Ovary (tissue), 10 donors: ENCODE measurements at places on chromosomes 16 and 17.

- H3K36me3 ChIP-seq, result no peaks in the 10 kb centered on the region
- H3K4me1 ChIP-seq, result peaks cover 1% of the 10 kb centered on the region
- H3K27ac ChIP-seq, result peak overlapping the region; percentile 34
- H3K4me3 ChIP-seq, result no peak overlapping the region
Measured at GRCh38 chr17:30519707-30520106, 42.5 kb downstream of the GOSR1 start.

GRCh38 chr17:27596566-27597187 is 34.3 kb upstream of the LGALS9 start:
- peaks cover 5% of the 10 kb centered on the region for H3K4me1 ChIP-seq
- no peak overlapping the region for H3K4me3 ChIP-seq
- no peak for DNase-seq
- no peaks in the 10 kb centered on the region for H3K27me3 ChIP-seq

- no peak overlapping the region for H3K27ac ChIP-seq
- no peaks in the 10 kb centered on the region for H3K36me3 ChIP-seq
- no peaks in the 10 kb centered on the region for H3K4me1 ChIP-seq
- no peak for DNase-seq
- H3K4me3 ChIP-seq, result no peak overlapping the region
Measured at GRCh38 chr17:75622076-75622475, 11.2 kb upstream of the SMIM5 start.

DNA sequence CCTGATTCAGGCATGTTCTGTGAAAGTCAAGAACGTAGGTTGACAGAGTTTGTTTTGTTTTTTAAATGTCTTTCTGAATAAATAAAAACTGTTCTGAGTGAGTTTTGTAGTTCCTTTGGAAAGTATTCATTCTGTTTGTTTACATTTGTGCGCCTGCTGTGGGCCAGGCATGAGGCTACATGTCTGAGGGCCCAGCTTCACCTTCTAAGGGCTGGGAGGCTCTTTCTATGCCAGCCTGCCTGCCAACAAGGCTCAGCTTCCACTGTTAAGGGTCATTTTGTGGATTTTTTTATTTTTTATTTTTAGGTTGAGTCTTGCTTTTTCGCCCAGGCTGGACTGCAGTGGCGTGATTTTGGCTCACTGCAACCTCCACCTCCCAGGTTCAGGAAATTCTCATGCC is 6.1 kb downstream of the WWOX start:
- no peak overlapping the region for H3K27ac ChIP-seq
- no peaks in the 10 kb centered on the region for H3K27me3 ChIP-seq
- no peak overlapping the region for H3K4me3 ChIP-seq
- H3K4me1 ChIP-seq, result no peaks in the 10 kb centered on the region
- DNase-seq, result no peak
- H3K36me3 ChIP-seq, result no peaks in the 10 kb centered on the region

- H3K27me3 ChIP-seq, result no peaks in the 10 kb centered on the region
- no peak for DNase-seq
- H3K36me3 ChIP-seq, result no peaks in the 10 kb centered on the region
- H3K4me3 ChIP-seq, result no peak overlapping the region
- H3K27ac ChIP-seq, result no peak overlapping the region
Measured at GRCh38 chr16:9437115-9437514, 345.7 kb downstream of the HAPSTR1 start.
